ENCODE measurements at places on chromosomes 1 and 21. TPM values are rescaled to one million over a fixed set of nuclear protein-coding genes. Genes with fewer than 3 reads are reported as not detected.

DNA sequence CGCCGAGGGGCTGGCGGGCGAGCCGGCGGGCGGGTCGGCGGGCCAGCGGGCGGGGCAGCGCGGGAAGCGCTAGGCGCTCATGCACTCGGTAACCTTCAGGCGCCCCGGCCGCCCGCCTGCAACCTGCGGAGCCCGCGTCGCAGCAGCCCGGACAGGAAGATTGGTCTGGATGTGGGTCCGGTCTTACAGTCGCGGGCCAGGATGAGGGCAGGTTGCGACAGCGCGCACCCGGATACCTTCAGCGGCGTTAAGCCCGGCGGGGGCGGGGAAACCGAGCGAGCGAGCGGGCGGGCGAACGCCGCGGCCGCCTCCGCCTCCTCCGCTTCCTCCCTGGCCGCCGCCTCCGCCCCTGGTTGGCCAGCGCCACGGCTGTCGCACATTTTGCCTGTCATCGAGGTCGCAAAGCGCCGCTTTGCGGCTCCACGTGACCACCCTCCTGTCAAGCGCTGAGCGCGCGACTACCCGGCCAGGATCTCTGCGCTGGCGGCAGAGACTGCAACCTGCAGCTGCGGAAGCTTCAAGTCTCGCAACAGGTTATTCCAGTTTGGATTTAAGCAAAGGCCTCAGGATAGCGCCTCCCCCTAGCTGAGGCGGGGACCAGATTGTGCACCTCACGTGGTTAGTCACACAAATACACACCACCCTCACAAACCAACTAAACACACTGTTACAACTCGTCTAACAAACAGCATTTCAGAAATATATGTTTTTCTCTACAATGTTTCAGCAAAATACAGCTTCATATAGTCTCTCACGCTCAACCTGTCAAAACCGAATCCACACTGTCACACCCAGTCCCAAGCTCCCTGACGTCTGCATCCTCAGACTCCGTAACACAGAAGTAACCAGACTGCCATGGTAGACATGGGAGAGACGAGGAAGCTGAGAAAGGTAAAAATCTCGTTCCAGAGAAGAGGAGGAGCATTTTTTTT is at the start of gene FAF1:
FAF1 (minus strand) TSS at position 355 of the 932 bp plus-strand sequence. CDS start 456 bp downstream, outside the sequence.
- DNase-seq: peak; percentile 94
- peaks cover 17% of the 10 kb centered on the region for H3K27me3 ChIP-seq
- H3K27ac ChIP-seq: peak within 1 kb of the TSS; percentile 90
- H3K4me1 ChIP-seq: peaks cover 13% of the 10 kb centered on the region
- no peaks in the 10 kb centered on the region for H3K36me3 ChIP-seq
- peak within 1 kb of the TSS; percentile 92 for H3K4me3 ChIP-seq

Gene CTSE
- 0.16 TPM for total RNA-seq

Gene SLC25A34
- total RNA-seq: 6.6 TPM

Gene PRRX1
- total RNA-seq: 8.9 TPM

Gene BRINP2
- 0.63 TPM for total RNA-seq

Gene TNFAIP8L2
- not detected for total RNA-seq
